Testis (tissue), 5 donors: ENCODE measurements at places on chromosomes 1 and 21. TPM values are rescaled to one million over a fixed set of nuclear protein-coding genes. Genes with fewer than 3 reads are reported as not detected.
A peak's percentile ranks its signal among the peaks of the same experiment; 100 is the strongest.

PGLYRP4 gene
- 0.17 TPM for polyA plus RNA-seq

ASPM gene
- polyA plus RNA-seq = 1.6 TPM

LEFTY1 gene
- polyA plus RNA-seq = 0.90 TPM

BRINP2 gene
- polyA plus RNA-seq = 6.7 TPM

MASP2 gene
- polyA plus RNA-seq = not detected

DNA sequence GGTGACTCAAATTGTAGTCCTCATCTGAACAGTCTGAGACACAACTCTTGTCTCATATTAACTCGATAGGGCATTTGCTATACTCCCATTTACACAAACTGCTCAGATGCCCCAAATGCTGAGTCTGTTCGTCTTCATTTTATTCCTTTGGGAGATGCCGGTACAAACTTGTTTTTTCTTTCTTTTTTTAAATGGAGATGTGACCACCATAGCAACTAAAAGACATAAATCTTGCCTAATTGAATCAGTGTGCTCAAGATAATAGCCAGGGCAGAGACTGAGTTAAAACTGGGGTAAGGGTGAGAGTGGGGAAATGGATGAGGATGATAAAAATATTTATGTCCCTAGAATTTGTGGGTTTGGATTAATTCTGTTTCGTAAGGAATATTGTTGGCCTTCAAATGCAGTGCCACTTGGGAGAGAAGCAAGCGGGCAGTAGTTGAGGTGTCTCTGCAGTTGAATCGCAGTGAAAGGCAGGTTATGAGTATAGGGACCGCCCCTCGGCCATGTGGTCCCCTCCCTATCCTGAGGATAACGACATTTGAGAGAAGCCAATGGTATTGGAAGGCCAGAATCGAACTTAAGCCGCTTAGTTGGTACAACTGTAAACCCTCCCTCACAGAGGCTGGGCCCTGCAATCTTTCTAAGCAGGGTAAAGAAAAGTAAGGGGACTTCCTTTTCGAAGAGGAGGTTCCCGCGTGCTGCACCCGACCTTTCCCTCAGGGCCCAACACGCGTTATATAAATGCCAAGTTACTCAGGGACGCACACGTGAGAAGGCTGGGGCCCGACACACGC, 859 bp upstream of the LRRC8B start:
- peak overlapping the region; percentile 91 for H3K27ac ChIP-seq
- H3K4me1 ChIP-seq = no peaks in the 10 kb centered on the region
- H3K36me3 ChIP-seq = no peaks in the 10 kb centered on the region

GRCh38 chr1:247332215-247332622, 552 bp upstream of the ZNF496 start:
- H3K4me3 ChIP-seq = peak overlapping the region; percentile 85
- no peaks in the 10 kb centered on the region for H3K27me3 ChIP-seq
- DNase-seq = peak; percentile 53
- H3K36me3 ChIP-seq = no peaks in the 10 kb centered on the region
- peak overlapping the region; percentile 87 for H3K27ac ChIP-seq

- no peak overlapping the region for H3K4me3 ChIP-seq
- no peaks in the 10 kb centered on the region for H3K36me3 ChIP-seq
- no peak for DNase-seq
- H3K4me1 ChIP-seq = no peaks in the 10 kb centered on the region
- no peak overlapping the region for H3K27ac ChIP-seq
- H3K27me3 ChIP-seq = no peaks in the 10 kb centered on the region
Observed at GRCh38 chr21:32322103-32322502, 23.4 kb downstream of the MRAP start.

DNA sequence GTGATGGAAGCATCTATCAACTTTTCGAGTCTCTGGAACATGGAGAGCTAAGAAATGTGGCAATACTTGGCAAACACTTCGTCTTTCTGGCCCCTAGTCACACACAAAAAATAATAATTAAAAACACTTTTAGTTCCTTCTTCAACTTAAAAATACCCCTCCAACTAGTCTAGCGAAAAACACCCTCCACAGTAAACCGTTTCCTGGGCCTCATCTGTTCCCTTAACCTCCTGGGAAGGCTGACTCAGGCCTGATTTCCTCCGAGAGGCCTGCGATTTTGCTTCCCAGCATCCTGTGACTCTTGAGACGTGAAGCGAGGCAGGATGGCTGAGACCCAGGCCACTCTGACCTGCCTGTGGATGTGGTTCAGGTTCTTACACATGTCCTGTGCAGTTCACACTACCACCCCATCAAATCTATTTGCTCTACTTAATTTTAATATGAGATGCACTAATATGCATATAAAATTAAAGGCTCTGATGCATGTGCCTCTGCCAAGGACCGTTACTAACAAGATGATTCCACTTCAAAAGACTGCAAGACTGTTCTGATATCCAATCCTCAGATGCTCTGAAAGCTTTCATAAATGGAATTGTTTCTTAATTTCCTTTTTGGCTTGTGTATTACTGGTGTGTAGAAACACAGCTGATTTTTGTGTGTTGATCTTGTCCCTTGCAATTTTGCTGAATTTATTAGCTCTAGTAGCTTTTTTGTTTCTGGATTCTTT, 3.5 kb downstream of the NAV1 start:
- no peak for DNase-seq
- H3K4me1 ChIP-seq = peaks cover 23% of the 10 kb centered on the region
- no peaks in the 10 kb centered on the region for H3K27me3 ChIP-seq
- no peak overlapping the region for H3K27ac ChIP-seq

DNA sequence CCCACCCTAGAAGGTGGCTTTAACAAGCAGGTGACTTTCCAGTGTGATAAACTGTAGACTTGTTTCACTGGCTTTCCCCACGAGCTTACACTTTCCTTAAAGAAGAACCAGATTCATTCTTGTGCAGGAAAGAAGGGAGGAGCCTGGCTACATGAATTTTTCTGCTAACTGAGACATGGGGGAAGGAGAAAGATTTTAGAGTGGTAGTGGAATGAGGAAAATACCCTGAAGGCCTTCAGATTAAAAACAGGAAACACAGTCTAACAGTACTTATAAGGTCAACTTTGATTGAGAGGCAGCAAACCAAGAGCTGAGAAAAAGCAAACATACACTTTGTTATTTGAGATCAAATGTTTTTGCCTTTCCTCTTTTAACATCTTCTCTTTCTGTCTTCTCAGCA, 640.9 kb upstream of the PLXNA2 start:
- no peak for DNase-seq
- H3K27me3 ChIP-seq = no peaks in the 10 kb centered on the region
- H3K36me3 ChIP-seq = no peaks in the 10 kb centered on the region
- H3K27ac ChIP-seq = no peak overlapping the region
- H3K4me3 ChIP-seq = no peak overlapping the region

GRCh38 chr1:212285685-212286555, 710 bp downstream of the PPP2R5A start:
- H3K27ac ChIP-seq = peak overlapping the region; percentile 96
- DNase-seq = peak; percentile 58
- no peaks in the 10 kb centered on the region for H3K27me3 ChIP-seq
- peak overlapping the region; percentile 96 for H3K4me3 ChIP-seq
- H3K36me3 ChIP-seq = no peaks in the 10 kb centered on the region
